ENCODE measurements at places on chromosomes 3 and 15. TPM values are rescaled to one million over a fixed set of nuclear protein-coding genes. Genes with fewer than 3 reads are reported as not detected.

BNC1 gene
- total RNA-seq, result not detected

SLC51B gene
- total RNA-seq, result not detected

- DNase-seq, result no peak
Observed at GRCh38 chr3:101995371-101996046, 146.2 kb downstream of the NFKBIZ start.

GRCh38 chr15:42800731-42801474, 64.0 kb upstream of the CDAN1 start:
- no peak for DNase-seq
